ENCODE measurements at places on chromosomes 6 and 20.

GRCh38 chr6:136566007-136566487, 15.8 kb upstream of the MAP7 start:
- DNase-seq: no peak

DNA sequence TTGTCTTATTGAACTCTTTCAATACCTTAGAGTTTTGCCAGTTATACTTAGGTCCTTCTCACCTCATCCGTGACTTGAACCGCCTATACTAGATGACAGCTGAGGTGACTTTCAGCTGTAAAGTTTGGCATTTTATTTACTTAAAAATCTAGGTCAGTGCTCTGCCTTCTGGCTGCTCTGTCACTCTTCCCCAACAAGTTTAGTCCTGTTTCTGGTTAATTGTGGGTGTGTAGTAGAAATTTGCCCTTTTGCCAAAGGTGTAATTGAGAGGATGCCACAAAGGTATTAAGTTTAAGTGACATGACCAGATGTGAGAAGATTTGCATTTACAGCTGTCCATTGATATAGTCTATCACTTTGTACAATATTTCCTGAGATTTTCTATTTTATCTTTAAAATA, 106.2 kb downstream of the FARS2 start:
- no peak for DNase-seq

GRCh38 chr20:43849496-43850186, 65.0 kb upstream of the TOX2 start:
- DNase-seq: no peak

GRCh38 chr20:46545077-46545826, 5.2 kb downstream of the OCSTAMP start:
- no peak for DNase-seq

DNA sequence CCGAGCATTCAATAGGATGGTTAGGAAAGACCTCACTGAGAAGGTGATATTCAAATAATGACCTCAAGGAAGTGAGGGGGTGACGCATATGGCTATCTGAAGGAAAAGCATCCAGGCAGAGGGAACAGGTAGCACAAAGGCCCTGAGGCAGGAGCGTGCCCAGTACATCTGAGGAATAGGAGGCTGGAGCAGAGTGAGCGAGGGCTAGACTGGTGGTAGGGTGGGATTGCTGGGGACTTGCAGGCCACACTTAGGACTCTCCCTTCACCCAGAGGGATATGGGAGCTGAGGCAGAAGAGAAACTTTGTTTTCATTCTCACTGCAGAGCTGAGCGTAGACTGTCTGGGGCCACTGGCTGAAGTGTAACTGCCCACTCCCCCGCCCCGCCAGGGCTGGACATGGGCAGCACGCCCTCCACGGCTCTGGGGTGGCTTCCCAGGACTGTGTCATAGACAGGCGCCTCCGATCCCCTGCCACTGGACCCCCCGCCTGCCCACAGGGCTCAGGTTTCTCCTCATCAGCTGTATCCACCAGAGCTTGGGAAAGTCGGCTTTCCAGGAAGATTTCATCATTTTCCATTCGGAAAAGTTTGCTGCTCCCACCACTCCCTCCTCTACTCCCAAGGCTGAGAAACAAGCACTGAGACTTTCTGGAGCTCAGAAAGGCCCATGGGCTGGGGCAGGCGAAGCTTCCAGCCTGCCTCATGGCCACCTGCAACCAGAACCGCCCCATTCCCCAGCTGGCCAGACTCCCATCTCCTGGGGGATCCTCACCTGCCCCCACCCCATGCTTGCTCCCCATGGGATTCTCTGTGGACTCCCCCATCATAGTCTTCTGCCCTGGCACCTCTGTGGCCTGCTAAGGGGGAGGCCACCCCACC, 142.6 kb downstream of the MRPL14 start:
- no peak for DNase-seq

DNA sequence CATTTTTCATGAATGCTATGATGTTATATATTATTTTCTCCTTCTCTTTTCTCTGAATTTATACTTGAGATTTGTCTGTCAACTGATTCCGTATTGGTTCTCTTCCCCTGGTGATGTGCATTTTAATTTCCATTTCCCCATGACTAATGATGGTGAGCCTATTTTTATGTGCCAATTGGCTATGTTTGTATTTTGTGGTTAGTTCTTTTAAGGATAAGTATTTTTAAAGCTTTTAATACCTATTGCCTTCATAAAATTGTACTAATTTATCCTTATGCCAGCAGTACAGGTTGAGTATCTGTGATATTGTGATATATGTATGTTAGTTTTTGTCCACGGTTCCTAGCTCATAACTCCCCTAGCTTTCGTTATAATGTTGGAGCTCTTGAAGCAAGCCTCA, 2.8 kb downstream of the POLH start:
- DNase-seq: no peak

- no peak for DNase-seq
Observed at GRCh38 chr6:81734081-81734480, 18.4 kb downstream of the TENT5A start.

- DNase-seq: peak; percentile 76
Observed at GRCh38 chr6:28225056-28225834, at the start of gene ZSCAN9. TSS of gene ZSCAN9 (plus strand) at chr6:28225275. CDS start at chr6:28227085, 1,810 bp downstream.

DNA sequence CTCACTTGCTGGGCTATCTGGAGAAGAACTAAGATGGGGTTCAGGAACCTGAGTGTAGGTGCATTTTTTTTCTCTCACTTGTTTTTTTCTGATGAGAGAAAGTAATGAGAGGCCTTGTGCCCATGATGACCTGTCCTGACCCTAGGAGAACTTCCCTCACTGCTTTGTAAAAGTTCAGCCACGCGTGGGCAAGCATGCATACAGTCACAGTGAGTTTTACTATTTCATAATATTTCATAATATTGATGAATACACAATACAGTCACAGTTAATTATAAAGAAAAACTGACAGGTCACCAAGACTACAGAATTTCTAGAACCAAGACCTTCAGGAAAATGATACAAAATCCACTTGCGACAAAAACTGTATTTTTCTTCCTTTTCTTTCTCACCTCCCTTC, 111.8 kb downstream of the MAP7 start:
- DNase-seq: no peak

- no peak for DNase-seq
Observed at GRCh38 chr6:39063526-39063925, 14.9 kb downstream of the GLP1R start.

- DNase-seq: no peak
Observed at GRCh38 chr20:35055445-35056276, 36.9 kb downstream of the TRPC4AP start.

- no peak for DNase-seq
Observed at GRCh38 chr6:25217302-25217701, 61.9 kb upstream of the CARMIL1 start.

- no peak for DNase-seq
Observed at GRCh38 chr6:157314705-157315321, 8.5 kb downstream of the TMEM242 start.

GRCh38 chr6:125201961-125202729, 48.6 kb downstream of the TPD52L1 start:
- DNase-seq: no peak

GRCh38 chr20:35972462-35972861, 4.1 kb downstream of the CNBD2 start:
- no peak for DNase-seq

DNA sequence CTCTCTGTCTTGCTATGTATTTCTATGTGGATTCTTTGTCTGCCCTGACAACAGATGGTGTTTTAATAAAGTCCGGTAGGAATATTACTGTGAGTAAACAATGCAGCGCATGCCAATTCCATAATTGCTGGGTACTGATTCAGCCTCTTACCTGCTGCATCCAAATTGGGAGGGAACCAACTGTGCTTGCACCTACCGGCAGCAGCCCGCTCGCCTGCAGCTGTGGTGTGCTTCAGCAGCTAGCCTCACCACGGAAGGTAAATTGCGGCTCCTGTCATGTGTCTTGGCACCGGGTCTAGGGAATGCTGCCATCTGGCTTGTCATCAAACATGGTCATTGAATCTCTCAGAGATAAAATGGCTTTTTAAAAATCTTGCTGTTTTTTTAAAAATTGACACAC, 704.8 kb upstream of the SLC35B3 start:
- DNase-seq: no peak

DNA sequence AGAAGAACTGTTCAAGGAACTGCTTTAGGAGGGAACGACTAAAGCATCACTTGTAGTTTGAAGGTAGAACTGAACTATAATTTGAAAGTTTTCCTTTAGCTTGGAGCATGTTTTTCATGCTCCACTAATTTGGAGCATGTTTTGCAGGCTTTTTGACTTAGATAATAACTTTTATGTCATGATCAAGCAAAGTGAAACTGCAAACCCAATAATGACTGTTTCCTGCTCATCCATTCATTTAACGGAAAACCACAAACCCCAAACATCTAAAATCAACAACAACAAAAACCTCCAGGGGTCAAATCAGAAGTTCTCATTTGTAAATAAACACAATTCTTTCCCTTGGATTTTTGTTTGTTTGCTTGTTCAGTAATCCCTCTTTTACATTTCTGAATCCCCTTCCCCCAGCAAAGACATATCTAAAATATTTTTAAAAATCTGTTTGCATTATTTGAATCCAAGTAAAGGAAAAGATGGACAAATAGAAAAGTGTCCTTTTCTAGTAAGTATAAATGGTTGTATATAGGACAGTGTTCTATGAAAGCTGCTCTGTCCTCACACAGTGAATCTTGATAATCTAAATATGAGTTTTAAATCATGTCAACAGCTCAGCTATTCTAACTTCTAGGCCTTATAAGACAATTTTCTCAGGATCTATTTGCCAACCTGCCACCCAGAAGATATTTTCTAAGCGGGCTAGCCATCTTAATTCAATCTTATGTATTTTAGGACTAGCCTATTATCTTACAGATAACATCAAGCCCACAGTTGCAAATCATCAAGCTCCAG, 2.6 kb downstream of the SIM1 start:
- DNase-seq: no peak

DNA sequence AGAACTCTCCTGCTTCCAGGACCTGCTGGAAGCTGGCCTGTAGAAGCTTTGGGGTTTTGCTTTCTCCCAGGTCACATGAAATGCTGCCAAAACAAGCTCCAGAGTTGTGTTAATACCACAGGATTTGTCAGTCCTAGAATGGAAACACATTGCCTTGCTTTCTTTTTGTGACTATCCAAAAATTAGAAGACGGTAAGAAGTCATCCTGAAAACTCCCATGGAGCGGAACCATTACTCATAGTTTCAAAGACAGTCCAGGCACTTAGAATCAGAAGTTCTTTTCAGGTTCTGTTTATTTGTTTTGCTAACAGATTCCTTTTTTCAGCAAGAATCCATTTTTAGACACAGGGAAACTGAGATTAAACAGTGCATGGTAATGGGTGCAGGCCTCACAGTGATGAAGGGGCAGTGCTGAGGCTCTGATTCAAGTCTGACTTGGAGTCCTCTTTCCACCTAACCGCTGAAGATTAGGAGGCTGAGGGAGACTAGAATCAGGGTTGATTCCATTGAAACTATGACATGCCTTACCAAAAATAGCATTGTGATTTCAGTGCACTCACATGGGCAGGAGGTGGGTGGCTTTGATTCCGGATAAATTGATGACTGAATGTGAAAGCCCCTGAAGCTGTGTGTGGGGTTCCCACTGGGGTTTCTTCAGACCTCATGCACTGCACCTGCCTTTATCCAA, 72.2 kb upstream of the NAA20 start:
- no peak for DNase-seq

- no peak for DNase-seq
Observed at GRCh38 chr6:20200761-20201630, 11.3 kb downstream of the MBOAT1 start.

DNA sequence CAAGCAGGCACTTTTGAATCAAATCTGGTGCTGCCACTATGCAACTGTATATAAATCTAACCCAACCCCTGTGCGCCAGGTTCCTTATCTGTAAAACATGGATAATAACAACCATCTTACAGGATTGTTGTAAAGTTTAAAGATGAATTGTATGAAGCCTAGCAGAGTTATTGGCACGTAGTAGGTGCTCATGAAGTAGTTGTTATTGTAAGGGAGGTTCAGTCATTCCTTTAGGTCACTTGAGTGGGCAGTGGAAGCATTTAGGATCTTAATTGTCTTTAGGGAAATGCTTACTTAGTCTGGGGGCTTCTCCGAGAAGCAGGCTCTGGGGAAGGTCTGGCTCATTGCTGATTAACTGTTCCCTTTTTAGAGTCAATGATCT, 29.8 kb upstream of the PKIG start:
- DNase-seq: no peak

DNA sequence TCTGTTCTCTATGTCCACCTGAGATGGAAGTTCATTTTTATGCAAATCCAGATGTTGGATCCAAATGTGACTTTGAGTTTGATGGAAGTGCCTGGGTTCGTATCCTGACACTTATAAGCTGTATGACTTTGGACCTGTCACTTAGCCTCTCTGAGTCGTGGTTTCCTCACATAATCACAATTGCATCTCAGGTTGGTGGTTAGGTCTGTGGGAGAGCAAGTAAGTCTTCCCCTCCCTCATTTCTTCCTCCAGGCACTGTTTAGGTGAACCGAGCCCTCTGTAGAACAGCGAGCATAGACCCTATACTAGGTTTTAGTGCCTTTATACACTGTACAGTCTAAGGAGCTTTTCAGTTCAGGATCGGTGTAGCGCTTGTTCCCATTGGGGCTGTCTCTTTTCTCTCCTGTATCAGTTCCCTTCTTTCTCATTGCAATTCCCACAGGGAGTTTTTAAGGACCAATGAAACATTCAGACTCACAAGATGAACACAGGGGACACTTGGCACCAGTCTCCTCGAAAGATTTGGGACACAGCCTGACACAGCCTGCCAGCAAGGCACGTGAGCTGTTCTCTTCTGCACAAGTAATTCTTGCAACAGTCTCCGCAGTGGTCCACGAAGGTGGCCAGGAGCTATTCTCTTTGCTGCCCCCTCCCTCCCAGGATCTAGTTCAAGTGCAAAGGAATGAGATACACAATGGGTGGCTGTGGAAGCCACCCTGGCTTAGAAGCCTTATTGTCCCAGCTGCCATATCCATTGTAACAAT, 11.8 kb downstream of the TOX2 start:
- no peak for DNase-seq

GRCh38 chr6:21087188-21087587, 506.4 kb upstream of the SOX4 start:
- no peak for DNase-seq

GRCh38 chr6:52190409-52190808, 4.2 kb downstream of the IL17A start:
- DNase-seq: no peak

GRCh38 chr20:62353289-62354030, 13.7 kb downstream of the LAMA5 start:
- no peak for DNase-seq

DNA sequence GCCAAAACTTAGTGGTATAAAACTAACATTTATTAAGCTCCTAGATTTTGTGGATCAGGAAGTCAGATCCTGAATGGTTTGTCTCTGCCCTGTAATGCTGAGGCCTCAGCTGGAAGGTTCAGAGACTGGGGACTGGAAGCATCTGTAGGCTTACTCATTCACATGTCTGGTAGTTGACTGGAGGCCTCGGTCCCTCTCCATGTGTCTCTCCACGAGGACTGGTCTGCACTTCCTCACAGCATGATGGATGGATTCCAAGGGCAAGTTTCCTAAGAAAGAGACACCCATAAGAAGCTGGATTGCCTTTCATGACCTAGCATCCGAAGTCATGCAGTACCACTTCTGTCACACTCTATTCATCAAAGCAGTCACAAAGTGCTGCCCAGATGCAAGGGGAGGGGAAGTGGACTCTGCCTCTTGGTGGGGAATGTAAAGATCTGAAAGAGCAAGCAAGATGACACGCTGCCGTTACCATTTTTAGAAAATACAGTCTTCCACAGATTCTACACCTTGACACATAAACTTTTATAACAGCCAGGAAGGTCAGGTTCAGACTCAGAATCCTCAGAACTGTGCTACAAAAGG, 17.2 kb upstream of the MDGA1 start:
- no peak for DNase-seq

- peak; percentile 5 for DNase-seq
Observed at GRCh38 chr6:23016696-23017095, 447.3 kb downstream of the HDGFL1 start.

- DNase-seq: no peak
Observed at GRCh38 chr6:54515713-54516112, 207.5 kb downstream of the TINAG start.
